ENCODE measurements at places on chromosomes 7 and 10.

GRCh38 chr7:26280097-26280496 lies 11.6 kb upstream of the SNX10 start:
- no peak for DNase-seq

GRCh38 chr7:2495418-2496299 lies 19.5 kb upstream of the GRIFIN start:
- no peak for DNase-seq

- DNase-seq = no peak
These were observed 109.4 kb downstream of the HIBADH start for GRCh38 chr7:27553273-27553672.

DNA sequence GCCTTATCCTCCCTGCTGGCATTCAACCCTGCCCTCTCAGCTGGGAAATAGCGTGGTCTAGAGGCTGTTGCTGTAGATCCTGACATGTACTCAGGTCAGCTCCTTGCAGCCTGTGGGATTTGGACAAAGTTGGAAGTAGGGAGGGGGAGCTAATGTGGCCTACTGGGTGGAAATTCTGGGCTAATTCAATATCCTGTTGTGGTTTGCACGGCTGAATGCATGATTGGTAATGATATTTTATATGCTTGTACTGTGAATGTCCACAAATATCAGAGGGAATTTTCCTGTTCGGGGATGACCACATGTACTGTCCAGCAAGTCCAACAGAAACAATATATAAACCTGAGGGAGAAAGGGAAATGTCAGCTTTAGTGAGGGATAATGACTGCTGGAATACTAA lies 22.1 kb upstream of the NPVF start:
- DNase-seq = no peak

DNA sequence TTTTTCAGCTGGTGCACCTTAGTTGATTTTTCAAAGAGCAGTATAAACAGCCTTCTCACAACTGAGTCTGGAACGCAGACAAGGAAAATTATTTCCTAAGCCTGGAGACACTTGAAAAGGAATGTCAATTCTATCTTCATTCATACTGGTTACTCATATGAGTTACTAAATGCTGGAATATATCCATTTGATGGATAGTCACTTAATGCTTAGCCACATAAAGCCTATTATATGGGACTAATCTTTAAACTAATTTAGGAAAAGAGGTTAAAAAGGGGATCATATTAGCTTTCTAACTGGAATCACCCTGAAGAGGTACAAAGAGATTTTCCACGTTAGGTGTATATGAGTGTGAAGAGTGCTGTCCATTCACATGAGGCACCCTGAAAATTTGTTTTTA lies 1.7 kb upstream of the HOXA4 start:
- no peak for DNase-seq

- no peak for DNase-seq
These were observed 52.9 kb downstream of the MTPN start for GRCh38 chr7:135924302-135924701.
